Stimulated activated CD8-positive, alpha-beta memory T cell treated with anti-CD3 and anti-CD28 coated beads, Interleukin-12 subunit alpha, Interleukin-12 subunit beta, amount 100 ng/mL, for 4 hours (primary cell): ENCODE measurements at places on chromosomes 3 and 15.

GRCh38 chr3:195411836-195412235 lies 31.0 kb downstream of the ACAP2 start:
- no peak for DNase-seq

DNA sequence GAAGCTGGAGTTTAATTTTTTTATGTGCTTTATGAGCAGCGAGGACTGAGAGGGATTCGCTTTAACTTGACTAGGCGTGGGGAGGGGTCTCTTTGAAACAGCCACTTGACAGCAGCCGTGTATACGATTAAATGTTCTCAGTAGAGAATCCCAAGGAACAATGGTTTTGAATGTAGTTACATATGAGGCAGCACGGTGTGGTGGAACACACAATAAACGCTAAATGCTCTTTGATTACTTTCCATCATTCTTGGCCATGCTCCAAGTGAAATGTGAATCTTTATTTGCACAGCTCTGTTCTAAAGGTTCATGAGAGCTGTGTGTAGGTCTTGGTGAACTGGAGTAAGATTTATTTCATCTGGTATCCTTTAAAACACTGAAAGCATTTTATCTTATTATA lies 251.4 kb upstream of the TGFBR2 start:
- no peak for DNase-seq

- DNase-seq, result no peak
These were observed 24.5 kb downstream of the TIGIT start for GRCh38 chr3:114318295-114318694.

- DNase-seq, result no peak
These were observed 95.7 kb downstream of the LRIG1 start for GRCh38 chr3:66404903-66405700.

GRCh38 chr3:65749066-65749465 lies 289.7 kb downstream of the MAGI1 start:
- no peak for DNase-seq

- no peak for DNase-seq
These were observed 123.1 kb downstream of the ZNF609 start for GRCh38 chr15:64583519-64583918.

DNA sequence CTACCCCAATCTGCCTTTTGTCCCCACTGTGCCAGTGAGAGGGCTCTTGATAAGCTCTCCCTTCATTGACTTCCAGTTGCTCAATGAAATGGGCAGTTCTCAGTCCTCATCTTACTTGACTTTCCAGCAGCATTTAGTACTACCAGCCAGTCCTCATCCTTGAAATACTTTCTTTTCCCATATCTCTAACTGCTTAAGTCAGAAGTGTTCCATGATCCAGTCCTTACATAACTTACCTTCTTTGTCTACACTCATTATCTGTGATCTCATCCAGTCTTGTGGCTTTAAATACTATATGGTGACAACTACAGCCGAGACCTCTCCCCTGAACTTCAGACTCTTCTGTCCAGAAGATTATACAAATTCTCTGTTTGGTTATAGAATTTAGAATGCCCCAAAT lies 28.7 kb downstream of the RARRES1 start:
- DNase-seq, result no peak

DNA sequence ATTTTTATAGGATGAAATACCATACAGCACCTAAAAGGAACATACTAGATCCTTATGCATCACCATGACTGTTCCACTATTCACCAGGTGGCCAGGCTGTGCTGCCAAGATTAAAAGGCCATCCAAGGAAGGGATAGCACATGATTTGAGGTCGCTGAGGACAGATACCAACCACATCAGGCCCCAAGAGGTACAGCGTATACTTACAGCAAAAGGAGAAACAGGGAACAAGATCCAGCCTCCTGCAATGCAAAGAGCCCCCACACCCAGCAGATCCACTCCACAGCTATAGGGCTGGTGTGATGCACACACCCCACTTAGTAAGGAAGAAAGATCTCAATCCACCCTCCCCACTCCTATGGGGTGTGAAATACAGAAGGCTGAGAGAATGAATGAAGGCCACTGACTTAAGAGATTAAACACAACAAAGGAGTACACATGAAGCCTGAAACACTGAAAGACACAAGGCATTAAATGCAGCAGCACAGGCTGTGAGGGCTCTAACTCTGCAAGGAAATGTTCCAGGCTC lies 32.0 kb upstream of the ZNF445 start:
- no peak for DNase-seq

- DNase-seq, result no peak
These were observed 3.2 kb downstream of the CPEB1 start for GRCh38 chr15:82643992-82644391.

DNA sequence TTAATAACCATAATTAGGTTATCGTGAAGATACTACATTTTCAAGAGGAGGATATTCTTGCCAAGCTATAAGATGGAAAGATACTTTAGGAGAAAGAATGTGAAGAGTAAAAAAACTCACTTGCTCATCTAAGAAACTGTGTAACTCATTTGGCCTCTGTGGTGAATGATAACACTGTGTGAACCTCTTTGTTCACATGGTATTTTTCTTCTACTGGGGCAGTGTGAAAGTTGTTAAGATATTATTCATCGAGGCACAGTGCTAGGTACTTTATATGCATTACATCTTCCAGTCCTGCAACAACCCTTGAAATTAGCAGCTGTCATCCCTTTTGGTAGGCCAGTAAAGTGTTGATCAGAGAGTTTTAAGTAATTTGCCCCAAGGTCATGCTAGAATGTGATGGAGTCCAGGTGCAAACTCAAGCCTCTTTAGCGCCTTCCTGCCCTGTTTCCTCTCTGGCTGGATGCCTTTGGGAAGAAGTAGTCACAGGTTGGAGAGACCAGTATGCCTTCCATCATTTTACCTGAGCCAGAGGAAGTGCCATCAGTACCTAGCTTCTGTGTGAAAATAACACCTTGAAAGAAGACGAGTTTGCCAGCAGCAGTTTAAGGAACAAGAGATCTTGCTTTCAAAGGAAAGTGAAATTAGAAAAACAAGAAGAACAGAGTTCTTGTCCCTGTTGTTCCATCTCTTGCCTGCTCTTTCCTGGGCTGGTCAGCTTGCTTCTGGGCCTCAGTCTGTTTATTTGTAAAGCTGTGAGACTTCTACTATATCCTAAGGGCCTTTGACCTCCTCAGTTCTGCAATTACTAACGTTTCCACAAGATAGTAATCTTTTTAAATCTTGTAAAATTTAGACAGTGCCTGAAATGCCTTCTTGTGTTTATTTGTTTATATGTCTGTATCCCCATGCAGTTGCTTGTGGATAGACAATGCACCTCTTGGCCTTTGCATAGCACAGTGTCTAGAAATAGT lies 179.3 kb downstream of the FNDC3B start:
- no peak for DNase-seq

GRCh38 chr3:32376115-32376514 lies 15.5 kb upstream of the CMTM7 start:
- no peak for DNase-seq

DNA sequence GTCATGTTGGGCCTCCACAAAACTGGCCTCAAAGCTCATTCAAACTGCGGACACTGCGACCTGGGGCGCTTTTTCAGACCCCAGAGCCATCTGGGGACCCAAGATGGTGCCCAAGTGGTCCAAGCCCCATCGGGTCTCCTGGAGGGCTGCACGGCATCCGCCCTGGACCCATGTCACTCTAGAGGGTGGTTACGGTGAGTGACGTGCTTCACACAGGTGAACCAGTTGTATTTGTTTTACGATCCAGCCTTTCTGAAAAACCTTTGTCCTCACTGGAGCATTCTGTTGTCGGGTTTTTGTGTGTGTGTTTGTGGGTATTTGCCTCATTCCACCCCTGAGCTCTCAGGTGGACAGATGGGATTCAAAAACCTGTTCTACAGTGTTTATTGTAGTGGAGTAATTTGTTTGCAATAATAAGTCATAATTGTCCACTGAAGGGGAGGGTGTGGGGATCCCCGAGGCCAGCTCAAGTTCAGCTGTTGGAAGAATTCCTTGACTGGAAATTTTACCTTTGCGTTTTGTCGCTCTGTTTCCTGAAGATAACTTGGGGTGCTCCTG lies 1.9 kb downstream of the SLC51A start:
- DNase-seq, result no peak

DNA sequence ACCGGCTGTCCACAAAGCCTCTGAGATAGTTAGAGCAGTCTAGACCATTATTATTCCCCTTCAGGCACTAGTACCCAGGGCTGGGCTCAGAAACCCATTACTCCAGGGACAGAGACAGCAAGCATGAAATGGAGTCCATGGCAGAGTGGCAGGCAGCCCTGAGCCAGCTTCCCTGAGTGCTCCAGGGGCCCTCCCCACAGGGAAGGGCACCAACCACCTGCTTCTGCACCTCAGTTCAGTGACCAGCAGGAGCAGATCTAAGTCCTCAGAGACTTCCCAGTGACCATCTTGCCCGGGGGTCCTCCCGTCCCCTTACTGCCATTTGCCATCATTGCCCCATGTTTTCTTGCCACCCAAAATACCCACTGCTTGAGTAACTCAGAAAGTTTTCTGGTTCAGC lies 62.0 kb downstream of the DAPK2 start:
- DNase-seq, result no peak

DNA sequence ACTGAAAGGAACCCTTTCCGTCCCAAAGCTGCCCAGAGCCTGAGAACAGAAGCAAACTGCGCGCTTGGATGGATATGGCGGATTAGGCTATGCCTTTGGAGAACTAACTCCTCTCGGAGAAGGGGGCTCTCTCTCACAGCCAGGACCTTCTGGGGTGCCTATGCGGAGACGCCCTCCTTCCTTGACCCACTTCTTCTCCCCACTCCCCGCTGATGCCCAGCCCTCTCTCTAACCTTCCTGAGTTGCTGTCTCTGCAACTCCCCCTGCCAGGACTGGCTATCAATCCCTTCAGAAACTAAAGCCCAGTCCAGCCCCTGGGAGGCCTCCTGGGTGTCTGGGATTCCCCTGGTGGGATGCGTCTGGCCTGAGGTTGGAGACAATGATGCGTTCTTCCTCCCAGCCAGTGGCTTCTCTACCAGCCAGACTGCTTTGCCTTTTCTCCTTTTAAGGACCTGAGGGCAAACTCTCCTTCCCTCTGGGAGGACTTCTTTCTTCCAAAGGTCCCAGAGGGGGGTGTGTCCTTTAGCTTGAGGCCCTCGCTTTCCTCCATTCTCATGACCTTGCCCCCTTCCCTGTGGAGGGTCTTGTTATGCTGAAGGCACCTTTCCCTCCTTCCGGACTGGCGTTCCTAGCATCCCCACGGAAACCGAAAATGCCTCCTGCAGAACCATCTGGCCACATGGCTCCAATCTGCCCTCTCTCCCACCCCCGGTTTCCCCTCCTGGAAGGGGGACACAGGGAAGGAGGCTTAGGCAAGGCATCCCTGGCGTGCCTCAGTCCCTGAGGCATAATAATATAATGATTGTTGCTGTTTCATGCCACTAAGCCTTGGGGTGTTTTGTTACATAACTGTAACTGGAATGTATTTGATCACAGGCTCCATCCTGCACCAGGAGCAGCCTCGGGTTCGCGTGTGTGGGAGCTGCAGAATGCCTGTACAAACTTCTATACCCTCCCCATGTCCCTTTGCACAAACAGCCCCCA lies 63.4 kb upstream of the C15orf39 start:
- DNase-seq, result no peak

- DNase-seq, result no peak
These were observed 29.0 kb downstream of the NMD3 start for GRCh38 chr3:161250116-161250515.

DNA sequence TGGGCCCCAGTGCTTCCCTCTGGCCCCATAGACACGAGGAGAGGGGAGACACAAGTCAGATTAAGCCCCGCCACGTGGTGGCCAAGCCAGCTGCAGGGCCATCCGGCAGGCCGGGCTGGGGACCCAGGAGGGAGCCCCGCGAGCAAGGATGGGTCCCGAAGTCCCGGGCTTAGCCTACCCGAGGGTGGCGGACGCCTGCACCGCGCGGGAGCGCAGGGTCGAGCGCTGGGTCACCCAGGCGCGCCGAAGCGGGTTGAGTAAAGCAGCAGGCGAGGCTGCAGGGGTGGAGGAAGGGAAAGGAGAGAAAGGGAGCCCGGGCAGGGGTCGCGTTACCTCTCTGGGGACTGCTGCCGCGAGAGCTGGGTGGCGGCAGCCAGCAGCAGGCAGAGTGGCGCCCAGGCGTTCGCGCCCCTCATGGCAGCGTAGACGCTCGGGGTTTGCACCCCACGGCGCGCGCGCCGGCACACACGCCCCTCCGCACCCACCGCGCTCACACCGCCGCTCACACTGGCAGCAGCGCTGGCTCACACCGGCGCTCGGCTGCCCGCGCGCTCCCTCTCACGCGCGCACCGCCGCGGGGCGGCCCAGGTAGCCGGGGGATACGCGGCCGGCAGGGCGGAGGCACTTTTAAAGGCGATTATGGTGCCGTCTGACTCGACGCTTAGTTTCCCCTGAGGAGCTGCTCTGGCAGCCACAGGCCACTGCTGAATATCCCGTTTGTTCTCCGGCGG lies at the start of gene PCOLCE2:
Gene PCOLCE2, minus strand, starts transcription at position 603 of the 731 bp plus-strand sequence. Its CDS starts 187 bp downstream, at position 416.
- DNase-seq, result no peak

DNA sequence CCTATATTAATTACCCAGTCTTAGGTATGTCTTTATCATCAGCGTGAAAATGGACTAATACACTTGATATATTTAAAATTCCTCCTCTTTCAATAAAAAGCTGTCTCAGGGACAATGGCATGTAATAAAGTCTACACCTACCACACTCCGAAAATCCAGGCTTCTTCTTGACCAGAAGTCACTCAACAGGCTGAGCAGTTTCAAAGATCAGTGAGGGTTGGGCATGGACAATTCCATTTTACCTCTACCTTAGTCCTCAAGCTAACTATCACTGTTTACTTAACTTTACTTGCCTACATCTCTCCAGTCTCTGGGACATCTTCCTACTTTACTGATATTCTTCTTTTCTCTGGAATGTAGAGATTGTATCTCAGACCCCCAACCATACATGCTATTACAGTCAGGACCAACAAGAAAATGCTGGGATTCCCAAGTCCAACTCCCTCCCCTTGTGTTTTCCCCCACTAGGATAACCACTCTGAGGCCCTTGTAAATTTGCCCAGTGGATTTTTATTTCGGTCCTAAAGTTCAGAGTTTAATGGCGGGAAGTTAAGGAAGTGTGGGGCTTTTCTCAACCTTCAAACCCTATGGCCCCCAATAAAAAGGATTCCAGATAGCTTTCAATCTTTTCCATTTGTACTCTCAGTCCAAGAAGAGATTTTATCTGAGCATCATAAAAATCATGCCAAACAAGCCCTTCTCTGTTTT lies 137.1 kb upstream of the TSC22D2 start:
- DNase-seq, result no peak

DNA sequence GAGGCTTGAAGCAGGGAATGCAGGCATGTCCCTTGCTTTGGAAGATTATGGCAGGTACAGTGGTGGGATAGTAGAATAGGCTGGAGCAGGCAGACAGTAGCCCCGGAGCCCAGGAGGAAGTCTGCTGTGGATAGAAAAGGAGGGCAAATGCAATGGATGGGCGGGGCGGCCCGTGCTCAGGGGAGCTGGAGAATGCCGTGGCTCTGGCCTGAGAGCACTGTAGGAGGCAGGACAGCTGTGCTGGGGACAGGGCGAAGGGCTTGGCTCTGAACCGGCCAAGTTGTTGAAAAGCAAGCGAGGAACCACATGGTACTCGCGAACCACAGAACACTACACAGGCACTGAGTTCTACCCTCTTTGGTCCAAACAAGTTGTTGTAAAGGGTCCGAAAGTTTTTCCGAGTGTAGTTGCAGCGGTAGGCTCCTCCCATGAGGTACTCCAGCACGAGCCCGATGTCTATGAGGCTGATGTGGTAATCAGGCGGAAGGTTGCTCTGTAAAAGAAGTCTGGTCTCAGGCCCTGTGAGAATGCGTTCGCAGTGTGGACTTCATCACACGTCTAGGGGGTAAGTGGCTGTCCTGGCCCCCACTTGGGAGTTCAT lies 54.7 kb downstream of the TRPM1 start:
- DNase-seq, result no peak
